ENCODE measurements at places on chromosomes 3 and 15.
A peak's percentile ranks its signal among the peaks of the same experiment; 100 is the strongest.

DNA sequence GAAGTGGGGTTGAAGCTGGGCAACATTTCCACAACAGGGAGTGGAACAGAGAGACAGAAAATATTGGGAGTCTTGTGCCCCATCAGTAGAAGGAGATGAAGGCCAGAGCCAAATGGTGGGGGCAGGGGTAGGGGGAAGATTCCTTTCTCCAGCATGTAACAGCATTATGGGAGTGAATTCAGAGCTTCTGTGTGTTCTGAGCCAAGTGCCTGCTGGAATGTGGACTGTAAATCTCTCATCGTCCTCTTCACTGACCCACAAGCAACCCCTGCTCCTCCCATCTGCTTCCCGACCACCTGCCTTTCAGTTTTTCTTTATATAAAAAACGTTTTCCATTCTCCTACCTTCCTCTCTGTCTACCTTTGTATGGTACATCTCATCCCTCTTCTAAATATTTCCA lies 344.2 kb upstream of the TPRG1 start:
- DNase-seq, result no peak

DNA sequence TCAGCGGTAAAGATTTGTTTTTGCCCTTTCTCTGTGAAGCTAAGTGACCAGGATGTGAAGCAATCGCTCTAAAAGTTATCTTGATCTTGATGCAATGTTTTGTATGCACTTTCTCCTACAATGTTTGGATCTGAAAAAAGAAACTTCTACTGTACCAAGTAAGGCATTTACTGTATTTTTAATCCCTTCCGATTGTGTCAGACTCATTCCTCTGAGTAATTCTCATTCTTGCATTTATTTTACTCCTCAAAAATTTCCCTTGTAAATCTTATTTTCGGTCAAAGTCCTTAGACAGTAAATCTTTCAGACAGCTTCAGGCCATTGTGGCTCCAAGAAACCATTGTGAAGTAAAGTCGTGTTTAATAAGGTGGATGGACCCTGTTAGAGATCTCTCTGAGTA lies 141.9 kb downstream of the TP63 start:
- no peak for DNase-seq

GRCh38 chr3:31161889-31162288 lies 267.4 kb upstream of the GADL1 start:
- no peak for DNase-seq

DNA sequence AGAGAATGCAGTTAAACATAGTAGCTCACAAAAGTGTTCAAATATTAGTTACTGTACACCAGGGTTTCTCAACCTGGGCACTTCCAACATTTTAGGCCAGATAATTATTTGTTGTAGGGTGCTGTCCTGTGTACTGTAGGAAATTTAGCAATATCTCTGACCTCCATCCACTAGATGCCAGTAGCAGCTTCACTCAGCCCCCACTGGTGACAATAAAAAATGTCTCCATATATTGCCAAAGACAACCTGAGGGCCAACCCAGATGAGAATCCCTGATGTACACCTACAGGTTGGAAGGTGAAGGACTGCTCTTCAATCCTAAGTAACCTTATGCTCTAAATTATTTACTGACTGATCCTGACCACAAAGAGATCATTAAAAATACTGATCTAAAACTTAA lies 32.5 kb downstream of the DCUN1D1 start:
- no peak for DNase-seq

- DNase-seq, result no peak
Observed at GRCh38 chr3:46409739-46410489, 2.9 kb downstream of the CCRL2 start.

GRCh38 chr15:29812384-29812694 lies 9.9 kb downstream of the TJP1 start:
- no peak for DNase-seq

- peak; percentile 80 for DNase-seq
Observed at GRCh38 chr3:88113311-88114162, 36.2 kb upstream of the C3orf38 start.

DNA sequence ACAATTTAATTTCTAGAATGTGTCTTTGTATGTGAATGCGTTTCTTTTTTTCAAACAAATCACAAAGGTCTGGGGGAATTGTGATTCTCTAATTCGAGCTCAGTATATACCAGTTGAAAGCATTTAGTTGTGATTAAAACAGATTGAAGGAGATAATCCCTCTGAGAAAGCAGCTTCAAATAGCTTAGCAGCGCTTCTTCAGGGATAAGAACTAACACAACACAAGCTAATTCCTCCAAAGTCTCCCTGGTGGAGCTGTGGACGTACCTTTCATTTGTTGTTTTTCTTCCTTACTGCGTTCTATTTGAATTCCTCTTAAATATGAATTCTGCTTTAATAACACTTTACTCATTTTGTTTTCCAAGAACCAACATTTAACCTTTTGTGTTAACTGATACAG lies 286.7 kb downstream of the ROBO2 start:
- DNase-seq, result no peak

- DNase-seq, result no peak
Observed at GRCh38 chr15:28085489-28086174, 13.5 kb downstream of the OCA2 start.

DNA sequence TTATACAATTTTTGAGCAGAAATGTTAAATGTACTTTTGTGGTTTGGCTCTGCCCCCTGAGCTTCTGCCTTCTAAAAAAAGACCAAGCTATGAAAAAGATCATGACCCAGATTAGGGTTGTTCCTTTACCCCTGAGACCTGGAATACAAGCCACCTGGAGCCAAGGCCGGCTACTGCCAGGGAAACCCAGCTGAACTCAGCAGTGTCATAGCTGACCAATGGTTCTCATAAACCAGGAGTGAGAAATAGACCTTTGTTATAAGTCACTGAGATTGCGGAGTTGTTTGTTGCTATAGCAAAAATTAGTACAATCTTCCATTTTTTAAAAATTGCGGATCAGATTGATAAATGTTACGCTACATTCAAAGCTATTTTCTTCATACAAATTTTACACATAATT lies 1261.7 kb downstream of the ROBO1 start:
- no peak for DNase-seq

DNA sequence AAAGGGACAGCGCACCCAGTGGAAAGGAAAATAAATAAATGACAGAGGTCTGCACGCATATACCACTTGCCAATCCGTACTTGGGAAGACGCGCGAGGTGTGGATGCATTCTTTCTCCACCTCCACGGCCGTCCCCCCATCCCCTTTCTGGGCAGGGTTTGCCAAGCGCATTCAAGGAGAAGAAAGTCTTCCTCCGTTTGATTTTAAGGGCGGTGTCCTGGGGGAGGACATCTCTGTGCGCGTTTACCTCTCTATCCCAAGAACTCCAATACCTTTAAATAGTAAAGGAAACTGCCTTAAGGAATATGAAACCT lies 576 bp upstream of the MB21D2 start:
- no peak for DNase-seq
